GM23248 (cell line): ENCODE measurements at places on chromosomes 2 and 18. TPM values are rescaled to one million over a fixed set of nuclear protein-coding genes. Genes with fewer than 3 reads are reported as not detected.
A peak's percentile ranks its signal among the peaks of the same experiment; 100 is the strongest.

- peak; percentile 48 for DNase-seq
These were observed 59.4 kb downstream of the KCNG2 start for GRCh38 chr18:79857082-79857671.

DNA sequence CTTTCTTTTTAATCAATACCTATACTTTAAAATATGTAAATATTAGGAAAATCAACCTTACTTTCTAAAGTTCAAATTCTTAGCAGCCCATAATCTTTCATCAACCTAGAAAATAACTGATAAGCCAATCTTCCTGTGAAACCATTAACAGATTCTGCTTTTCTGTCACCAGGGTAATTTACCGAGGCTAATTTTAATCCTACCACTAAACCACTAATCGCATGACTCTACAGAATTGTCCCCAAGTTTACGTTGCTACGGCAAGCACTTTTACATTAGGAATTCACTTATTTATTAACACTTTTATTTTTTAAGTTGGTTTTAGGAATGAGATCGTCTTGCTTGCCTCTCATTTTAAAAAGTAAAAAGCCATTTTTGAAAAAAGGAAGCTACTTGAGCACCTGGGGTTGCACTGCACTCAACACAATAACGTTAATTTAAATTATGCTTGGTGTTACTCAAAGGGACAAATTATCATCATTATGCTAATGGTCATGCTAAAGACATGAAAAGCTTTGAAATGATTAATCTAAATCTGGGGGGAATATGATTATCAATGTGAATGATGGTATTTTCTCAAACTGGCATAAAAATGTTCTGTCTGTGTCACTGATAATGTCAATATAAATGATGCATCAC lies 10.2 kb downstream of the ZNF516 start:
- no peak for DNase-seq

DNA sequence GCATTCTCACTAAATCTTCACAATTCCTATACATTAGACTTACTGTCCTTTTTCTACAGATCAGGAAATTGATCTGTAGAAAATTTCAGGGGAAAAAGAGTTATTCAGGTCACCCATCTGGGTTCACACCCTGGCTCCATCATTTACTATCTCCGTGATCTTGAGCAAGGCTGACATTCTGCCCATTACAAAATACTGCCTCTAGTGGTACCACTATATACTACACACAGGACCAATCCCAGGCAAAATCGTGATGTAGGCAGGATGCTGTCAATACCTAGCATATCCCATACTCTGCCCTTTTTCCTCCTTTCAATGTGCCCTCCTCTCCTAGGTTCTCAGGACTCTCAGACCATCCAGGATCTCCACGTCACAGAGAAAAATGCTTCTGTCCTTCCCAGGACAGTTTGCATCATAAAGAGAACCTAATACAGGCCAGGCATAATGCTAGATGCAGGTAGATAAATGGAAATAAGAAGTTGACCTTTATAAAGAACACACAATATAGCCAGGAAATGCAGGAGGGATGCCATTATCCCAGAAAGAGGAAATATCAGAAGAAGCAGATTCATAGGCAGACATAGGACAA lies 101.9 kb downstream of the CDH20 start:
- DNase-seq: peak; percentile 23

DNA sequence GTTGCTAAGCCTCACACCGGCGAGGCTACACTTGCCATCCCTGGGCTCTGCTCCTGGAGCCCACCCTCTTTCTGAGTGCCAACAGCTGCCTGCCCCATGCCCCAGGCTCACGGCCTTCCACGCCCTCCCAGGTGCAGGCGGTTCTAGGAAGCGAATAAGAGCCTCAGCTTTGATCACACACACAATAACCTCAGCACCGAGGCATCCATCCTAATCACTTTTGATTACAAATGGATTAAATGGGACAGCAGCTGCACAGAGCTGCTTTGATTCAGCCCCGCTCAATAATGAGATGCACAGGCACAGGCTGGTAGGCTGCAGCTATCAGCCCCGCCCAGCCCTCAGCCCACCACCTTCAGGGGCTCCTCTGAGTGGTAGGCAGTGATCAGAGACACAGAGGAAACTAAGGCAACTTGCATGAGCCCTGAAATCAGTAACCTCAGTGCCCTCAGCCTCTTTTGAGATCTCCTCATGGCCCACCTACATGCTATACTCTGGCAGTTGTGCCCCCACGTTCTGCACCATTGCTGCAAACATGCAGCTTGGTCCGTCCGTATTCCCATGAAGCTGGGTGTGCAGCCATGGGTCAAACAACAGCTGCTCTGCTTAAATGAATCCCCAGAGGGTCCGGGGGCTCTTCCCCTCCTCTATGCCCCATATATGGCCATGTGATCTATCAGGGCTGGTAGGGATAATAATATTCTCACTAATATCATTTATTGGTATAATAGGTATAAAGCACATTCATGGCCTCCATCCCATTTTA lies 171.4 kb downstream of the SETBP1 start:
- no peak for DNase-seq

DNA sequence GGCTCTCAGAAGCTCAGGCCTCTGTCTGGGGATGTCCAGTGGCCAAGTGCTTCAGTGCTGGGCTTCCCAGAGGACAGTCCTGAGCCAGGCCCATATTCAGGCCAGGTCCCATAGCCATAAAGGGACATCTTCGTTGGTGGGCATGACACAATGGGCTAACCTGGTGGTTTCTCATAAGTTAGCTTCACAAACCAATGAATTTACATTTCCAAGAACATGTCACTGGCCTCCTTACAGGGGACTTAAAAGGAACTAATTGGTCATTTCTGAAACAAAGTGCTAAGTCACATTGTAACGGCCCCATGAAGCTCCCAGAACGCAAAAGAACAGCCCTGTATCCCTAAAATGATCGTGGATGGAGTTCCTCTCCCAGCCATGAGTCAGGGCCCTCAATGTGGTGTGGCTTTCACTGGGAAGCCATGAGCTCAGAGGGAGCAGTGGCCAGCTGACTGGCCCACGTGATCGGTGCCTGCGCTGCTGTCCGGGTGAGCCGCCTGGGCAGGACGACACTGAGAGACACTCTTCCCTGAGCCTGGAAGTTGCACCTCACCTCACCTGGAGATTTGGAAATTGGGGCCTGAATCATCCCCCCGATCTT lies 163.7 kb upstream of the APCDD1 start:
- peak; percentile 32 for DNase-seq

- DNase-seq: peak; percentile 68
These were observed 341.4 kb downstream of the SLC4A3 start for GRCh38 chr2:219968685-219969345.

DNA sequence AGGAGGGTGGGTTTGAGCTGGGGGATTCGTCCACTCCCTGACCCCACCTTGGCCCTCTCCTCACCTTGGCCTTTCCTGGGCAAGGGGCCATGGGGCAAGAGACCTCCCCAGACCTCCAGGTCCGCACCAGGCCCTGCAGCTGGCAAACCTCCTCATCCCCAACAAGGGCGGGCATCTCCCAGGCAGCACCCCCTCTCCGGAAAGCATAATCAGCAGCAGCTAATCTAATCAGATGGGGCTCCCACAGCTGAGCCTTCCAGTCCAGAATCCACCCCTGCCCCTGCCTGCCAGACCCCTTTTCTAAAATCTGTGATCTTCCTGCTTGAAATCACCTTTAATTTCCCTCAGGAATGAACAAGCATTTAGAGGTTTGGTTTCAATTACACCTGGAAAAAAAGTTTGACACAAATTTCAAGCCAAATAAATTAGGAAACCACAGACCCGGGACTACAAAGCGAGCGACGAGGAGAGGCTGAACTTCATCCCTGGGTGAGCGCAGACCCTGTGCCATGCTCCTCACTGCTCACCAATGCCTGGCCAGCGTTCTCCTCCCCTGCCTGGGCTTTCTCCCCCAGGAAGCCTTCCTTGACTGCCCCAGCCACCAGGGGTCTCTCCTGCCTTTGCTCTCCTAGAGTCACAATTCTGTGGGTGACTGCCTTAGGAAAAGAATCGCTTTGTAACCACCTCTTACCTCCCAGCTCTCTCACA lies 143.0 kb upstream of the MYCN start:
- DNase-seq: no peak

GRCh38 chr2:201116959-201117734 lies 1.2 kb downstream of the CFLAR start:
- DNase-seq: peak; percentile 90

GRCh38 chr18:457140-457519 lies 43.4 kb downstream of the COLEC12 start:
- DNase-seq: peak; percentile 85

DNA sequence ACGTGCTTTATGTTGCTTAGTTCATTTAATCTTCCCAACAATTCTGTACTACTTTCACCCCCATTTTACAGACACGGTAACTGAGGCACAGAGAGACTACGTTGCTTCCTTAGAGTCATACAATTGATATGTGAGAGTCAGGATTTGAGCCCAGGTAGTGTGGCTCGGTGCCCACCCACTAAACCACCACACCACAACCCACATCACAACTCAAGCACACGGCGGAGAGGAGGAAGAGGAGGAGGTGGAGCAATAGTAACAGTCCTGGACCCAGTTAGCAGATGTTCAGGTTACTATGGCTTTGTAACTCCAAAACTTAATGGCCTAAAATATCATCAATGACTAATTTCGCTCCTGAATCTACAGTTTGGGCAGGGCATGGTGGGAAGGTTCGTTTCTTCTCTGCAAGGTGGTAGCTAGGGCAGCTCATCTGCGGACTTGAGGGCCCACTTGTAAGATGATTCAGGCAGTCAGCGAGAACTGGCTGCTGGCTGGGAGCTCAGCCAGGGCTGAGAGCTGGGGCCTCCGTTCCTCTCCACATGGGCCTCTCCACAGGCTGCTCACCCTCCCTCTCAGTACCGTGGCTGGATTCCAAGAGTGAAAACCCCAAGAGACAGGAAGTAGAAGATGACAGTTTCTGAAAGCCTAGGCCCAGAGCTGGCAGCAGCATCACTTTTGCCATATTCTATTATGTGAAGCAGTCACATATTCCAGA lies 167.1 kb downstream of the ZFP36L2 start:
- DNase-seq: peak; percentile 94

DNA sequence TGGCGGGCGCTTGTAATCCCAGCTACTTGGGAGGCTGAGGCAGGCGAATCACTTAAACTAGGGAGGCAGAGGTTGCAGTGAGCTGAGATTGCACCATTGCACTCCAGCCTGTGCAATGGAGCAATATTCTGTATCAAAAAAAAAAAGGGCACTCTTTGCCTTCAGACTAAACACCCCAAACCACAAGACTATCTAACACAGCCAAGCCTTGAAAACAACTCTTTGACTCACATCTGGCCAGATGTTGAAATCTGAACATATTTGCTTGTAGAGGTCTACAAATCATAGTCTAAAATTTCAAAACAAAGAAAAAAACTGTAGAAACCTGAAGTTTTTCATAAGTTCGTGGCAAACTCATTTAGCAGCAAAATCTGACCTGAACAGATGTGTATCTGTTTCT lies 94.9 kb downstream of the FAM161A start:
- peak; percentile 88 for DNase-seq

GRCh38 chr2:102499558-102499957 lies 26.5 kb downstream of the SLC9A4 start:
- no peak for DNase-seq

DNA sequence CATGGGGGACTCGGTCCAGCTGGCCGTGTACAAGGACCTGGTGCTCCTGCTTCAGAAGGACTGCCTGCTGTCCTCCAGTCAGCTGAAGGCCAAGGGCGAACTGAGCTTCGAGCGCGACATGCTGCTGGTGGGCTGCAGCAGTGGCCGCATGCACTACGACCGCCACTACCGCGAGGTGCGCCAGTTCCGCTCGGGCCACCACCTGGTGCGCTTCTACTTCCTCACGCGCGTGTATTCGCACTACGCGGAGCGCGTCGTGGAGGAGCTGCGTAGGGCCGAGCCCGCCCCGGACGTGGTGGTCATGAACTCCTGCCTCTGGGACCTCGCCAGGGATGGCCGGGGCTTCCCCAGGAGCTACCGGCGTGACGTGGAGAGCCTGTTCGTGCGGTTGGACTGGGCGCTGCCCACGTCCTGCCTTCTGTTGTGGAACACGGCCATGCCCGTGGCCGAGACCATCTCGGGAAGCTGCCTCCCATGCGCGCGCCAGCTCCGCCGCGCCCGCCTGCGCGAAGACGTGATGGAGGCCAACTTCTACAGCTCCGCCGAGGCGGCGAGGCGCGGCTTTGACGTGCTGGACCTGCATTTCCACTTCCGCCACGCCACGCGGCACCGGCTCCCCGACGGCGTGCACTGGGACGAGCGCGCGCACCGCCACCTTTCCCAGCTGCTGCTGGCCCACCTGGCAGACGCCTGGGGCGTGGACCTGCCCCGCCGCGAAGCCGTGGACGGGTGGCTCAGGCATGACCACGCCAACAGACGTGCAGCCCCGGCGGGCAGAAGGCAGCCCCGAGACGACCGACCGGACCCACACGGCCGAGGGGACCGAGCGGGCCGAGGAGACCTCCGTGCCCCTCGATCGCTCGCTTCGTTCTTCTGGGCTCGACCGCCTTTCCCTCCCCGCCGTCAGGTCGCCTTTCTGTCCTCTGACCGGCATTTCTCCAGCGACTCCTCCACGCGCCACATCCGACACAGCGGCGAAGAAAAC lies 293.9 kb upstream of the ERBB4 start:
- no peak for DNase-seq

DNA sequence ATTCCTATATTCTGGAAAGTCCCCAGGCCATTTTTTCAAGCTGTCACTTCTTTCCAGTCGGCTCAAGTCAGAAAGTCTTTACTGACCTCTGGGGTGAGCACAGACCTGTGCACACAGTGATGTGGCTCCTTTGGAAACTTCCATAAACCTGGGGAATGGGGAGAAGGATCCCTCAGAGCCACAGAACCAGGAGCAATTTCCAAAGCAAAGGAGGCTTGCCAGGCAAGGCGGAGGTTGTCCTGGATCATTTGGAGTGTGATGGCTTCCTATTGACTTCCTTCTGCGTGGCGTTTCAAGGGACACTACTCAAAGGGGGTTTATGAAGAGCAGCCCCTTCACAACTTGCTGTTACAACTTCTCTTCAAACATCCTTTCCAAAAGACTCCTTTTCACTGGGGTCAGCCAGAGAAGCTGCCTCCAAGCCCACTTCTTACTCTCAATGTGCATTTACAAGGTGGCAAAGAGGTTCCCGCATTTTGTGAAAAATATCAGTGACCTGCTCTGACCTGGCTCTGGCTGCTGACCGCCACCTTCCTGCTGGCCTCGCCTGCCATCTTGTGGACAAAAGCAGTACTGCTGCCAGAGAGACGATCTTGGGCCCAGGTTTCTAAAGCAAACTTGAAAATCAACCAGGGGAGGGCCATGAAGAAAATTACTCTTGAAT lies 18.2 kb upstream of the TMEM247 start:
- peak; percentile 64 for DNase-seq

GRCh38 chr2:134169788-134170187 lies 84.1 kb upstream of the MGAT5 start:
- no peak for DNase-seq

CHRNG gene
- not detected in 2 replicates for total RNA-seq

SERPINB13 gene
- not detected in 2 replicates for total RNA-seq

ATL2 gene
- 29.3 and 38.3 TPM in 2 replicates for total RNA-seq

PREB gene
- 52.2 and 55.9 TPM in 2 replicates for total RNA-seq

KLHL14 gene
- total RNA-seq: not detected in 2 replicates

MAPRE2 gene
- 6.1 and 11.2 TPM in 2 replicates for total RNA-seq

ING5 gene
- 13.5 and 20.3 TPM in 2 replicates for total RNA-seq

STK16 gene
- total RNA-seq: 15.3 and 16.0 TPM in 2 replicates
